Progenitor cell of endocrine pancreas (in vitro differentiated cells): ENCODE measurements at places on chromosomes 4 and X.
A peak's percentile ranks its signal among the peaks of the same experiment; 100 is the strongest.

GRCh38 chrX:24996096-24996709, 19.6 kb downstream of the ARX start:
- DNase-seq: no peak

DNA sequence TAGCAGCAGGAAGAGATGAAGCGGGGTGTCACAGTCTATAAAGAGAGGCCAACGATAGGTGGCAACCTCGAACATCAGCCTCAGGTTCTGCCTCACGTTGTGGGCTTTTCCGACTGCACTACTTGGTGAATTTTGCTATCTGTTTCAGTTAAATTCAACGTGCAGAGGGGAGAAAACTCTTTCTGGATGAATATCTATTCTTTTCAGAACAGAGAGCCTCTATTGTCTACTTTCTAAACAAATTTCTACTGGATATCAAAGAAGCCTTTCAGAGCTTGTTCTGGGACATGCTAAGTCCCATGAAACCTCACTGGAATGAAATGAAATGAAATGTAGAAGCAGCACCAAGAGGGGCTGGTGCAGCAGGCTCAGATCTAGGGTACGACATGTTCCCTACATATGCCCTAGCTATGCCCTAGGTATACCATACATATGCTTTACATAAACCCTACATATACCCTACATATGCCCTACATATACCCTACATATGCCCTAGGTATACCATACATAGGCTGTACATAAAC, 116.5 kb upstream of the TRIM2 start:
- no peak for DNase-seq

DNA sequence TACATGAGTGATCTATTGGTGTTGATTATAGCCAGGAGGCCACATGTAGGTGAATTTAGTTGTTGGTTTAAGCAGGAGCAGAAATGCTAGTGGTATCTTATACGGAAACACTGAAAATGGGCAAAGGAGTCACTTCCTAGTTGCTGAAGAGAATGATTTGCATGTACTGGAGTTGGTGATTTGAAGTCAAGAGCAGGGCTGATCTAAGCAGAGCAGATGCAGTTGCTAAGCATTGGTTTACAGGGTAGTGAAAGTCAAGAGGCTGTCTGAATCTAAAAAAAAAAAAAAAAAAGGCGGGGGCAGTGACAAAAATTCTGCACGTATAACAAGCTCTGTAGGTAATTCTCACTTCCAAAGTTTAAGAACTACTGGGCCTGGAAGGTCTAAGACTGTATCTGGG, 90.4 kb upstream of the HPRT1 start:
- no peak for DNase-seq

DNA sequence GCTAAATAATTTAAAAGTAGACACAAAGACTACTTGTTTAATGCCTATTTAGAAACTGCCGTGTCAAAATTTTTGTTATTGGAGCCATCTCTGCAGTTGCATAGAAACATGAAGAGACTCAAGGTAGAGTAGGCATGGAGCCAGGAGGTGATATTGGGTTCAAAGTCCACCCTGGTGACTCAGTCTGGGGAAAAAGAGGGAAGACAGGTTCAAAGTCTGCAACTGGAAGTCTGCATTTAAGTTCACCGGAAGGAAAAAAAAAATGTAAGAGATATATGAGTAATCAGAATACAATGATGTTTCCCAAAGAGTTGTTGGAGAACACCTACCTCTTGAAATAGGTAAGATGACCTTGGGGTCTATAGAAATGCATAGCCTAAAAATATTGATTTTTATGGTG, 67.4 kb upstream of the QRFPR start:
- DNase-seq: no peak

GRCh38 chrX:127947450-127947849, 104.8 kb downstream of the ACTRT1 start:
- no peak for DNase-seq

DNA sequence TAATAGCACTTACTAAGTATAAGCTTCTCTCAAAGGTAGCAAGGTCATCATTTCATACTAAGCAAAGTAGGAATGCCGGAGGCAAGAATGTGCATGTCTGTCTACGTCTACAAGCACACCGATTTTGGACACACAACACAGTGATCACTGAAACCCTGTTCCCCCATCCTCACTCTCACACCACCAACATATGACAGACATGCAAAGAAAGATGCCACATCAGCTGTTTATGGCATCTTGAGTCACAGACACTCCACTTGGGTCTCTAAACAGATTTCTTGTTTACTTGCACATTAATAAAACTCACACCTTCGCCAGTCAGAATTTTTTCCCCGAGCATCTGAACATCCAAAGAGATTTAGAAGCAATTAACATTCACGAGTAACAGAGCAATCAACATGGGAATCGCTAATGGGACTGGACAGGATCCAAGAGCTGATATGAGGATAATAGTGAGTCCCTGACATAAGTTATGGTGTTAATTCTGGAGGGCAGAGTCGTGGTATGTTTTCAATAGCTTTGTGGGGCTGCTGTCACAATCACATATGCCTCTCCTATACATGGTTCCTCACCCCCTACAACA, 324.1 kb downstream of the DHX15 start:
- no peak for DNase-seq

DNA sequence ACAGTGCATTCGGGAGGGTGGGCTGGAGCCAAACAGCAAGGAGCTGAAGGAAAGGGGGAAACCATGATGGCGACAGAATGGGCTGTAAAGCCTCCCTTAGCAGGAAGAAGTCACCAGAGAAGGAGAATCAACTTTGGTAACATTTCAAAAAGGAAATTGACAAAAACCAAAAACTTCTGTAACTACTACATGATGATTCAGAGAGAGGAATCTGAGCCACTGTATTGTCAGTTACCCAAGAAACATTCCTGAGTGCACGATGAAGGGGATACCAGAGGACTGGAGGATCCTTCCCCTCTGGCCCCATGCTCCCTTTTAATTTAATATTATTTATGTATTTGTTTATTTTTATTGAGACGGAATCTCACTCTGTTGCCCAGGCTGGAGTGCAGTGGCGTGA, 26.3 kb downstream of the PDHA1 start:
- no peak for DNase-seq

- DNase-seq: no peak
These were observed 39.2 kb upstream of the USP9X start for GRCh38 chrX:41045960-41046567.

- no peak for DNase-seq
These were observed 2.3 kb downstream of the SNCA start for GRCh38 chr4:89834486-89835209.

DNA sequence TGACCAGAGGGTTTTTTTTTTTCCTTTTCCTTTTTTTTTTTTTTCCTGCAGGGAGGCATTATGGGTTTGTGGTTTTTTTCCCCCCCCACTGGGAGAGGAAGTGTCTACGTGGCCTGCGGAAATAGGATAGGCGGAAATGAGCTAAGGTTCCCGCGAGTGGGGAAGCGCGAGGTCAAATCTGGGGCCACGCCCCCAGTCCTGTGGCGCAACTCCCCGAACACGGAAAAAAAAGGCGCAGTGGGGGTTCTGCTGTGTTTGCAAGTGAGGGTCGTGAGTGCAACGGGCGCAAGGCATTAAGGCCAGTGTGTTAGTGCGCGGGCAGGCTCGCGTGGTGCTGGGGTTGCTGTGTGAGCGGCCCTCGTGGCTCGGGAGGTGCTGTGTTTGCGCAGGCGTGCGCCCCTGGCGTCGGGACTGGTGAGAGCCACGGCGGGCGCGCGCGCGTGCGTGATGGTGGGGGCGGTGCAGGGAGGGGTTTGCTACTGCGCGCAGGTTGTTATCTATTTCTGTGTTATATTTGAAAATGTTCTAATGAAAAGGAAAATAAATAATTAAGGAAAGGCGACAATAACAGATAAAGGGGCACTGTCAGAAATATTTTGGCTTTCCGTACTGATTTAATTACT, 685 bp upstream of the MORF4L2 start:
- peak; percentile 75 for DNase-seq

DNA sequence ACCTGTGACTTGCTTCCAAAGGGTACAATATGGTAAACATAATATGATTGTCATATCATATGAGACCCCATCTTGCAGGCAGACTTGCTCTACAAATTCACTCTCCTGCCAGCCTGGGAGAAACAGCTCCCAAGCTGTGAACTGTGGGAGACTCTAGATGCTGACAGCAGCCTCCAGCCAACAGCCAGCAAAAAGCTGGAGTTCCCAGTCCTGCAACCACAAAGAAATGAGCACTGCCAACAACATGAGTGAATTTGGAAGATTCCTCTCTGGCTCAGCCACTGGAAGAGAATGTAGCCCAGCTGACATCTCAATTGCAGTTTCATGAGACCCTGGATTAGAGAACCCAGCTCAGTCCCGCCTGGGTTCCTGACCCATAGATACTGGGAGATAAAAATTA, 145.4 kb downstream of the QDPR start:
- no peak for DNase-seq

DNA sequence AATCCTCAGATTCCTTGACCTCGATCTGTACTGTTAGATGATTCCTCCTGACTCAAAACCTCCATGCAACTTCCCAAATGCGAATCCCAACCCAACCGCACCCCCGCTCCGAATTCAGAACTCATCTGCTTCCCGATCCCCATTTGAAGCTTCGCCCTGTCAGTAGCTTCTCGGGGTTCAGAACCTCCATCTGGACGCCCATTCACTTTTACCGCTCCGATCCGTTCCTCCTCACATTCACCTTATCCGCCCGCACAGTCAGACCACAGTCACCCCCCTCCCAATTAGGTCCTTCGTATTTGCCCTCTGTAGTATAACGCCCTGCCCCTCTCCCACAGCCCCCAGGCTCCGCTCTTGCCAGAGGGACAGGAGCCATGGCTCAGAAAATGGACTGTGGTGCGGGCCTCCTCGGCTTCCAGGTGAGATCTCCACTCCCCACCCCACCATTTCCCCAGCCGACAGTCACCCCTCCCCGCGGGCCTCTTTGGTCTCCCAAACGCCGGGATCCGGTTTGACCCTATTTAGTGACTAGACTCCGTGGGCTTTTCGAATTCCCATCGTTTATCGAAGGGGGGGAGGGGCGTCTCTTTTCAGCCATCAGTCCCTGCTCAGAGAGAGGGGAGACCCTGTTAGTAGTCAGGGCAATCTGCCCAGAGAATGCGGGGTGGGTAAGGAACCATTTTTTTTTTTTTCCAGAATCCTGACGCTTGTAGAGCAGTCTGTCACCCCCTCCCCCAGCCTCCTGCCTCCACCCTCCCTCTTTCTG, 691 bp downstream of the MAGED1 start:
- no peak for DNase-seq

DNA sequence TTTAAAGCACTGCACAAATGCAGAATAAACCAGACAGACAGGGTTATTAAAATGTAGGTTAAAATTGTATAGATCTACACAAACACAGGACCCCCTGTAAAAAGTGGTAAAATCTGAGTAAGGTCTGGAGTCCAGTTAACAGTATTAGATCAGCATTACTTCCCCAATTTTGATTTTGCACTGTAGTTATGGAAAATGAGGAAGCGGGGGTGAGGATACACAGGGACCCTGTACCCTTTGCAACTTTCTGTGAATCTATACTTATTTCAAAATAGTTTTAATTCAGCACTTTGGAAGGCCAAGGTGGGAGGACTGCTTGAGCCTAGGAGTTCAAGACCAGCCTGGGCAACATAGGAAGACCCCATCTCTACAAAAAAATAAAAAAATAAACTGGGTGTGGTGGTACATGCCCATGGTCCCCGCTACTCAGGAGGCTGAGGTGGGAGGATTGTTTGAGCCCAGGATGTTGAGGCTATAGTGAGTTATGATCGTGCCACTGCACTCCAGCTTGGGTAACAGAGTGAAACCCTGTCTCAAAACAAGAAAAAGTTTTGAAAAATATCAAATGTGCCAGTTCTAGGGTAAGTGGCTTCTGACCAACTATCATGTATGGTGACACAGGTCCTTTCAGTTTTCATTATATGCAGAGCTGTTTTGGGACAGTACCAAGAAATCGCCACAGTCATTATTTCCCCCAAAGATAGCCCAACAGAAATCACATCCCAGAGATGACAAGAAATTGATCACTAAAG, 17.7 kb downstream of the SEL1L3 start:
- DNase-seq: no peak

DNA sequence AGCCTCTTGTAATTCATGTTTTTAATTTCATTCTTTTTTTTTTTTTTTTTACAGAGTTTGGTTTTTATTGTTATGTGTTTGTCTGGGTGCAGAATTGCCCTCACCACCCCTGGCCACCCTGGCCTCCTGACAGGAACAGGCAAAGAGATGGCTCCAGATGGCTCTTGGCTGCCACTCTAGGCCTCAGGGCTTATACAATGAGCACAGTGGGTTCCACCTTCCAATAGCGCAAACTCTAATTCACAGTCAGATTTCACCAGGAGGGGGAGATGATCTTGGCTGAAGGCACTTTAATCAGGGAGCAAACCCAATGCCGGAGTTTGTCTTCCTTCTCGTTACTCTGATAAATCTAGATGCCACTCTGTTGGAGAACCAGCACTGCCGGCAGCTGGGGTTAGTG, 24.8 kb downstream of the CPE start:
- no peak for DNase-seq

- no peak for DNase-seq
These were observed 125.8 kb downstream of the IRF2 start for GRCh38 chr4:184348311-184349233.

- DNase-seq: no peak
These were observed 4.0 kb upstream of the KANTR start for GRCh38 chrX:53089925-53090324.

DNA sequence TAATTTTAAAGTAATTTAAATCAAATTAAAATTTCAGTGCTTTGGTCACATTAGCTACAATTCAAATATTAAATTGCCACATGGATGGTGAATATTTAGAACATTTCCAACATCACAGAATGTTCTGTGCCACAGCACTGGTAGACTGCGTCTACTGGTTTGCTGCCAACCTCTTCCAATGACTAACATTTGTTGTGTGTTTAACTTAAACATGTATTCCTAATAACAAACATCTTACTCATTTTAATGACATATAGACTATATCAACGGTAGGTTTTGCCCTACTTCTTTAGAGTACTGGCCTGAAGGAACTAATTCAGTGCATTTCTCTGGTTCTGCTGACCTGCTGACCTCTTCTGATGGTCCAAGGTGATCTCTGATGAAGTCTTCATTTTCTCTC, 157.6 kb downstream of the DCK start:
- no peak for DNase-seq

- DNase-seq: no peak
These were observed 63.2 kb upstream of the CT83 start for GRCh38 chrX:116526010-116526409.
